ENCODE measurements at places on chromosomes 13 and 19.

- no peak for DNase-seq
These were observed 501.3 kb downstream of the EFNB2 start for GRCh38 chr13:106034201-106034600.

DNA sequence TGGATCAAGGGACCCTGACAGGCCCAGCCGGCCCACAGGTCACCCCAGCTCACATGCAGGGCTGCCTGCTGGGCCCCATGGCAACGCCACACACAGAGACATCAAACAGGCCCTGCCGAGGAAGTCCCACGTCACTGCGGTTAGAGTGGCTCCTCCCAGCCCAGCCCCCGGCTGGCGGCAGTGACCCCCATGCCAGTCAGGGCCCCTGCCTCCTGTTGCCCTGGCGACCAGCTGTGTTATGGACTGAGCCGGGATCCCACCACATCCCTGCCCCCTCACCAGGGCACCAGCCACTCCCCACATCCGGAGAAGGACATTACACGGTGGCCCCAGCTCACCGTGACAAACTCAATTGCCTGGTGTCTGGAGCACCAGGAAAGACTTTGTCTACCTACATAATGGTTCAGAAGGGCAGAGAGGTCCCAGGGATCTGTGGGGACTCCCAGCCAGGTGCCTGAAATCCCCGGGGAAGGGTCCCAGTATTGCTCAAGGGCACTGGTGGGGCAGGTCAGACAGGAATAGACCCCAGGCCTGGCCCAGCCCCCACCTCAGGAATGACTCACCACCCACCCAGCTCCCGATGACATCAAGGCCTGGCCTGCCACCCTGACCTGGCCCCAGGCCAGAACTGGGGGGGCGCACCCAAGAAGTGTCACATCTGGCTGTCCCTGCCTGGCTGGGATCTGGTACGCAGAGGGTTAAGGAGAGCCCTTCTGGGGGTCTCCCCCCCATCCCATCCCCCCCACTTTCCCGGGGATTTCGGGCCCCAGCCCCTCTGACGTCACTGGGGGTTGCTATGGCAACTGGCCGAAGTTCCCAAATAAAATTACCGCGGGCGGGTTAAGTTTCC lies 30.2 kb upstream of the NANOS3 start:
- DNase-seq: peak; percentile 94

DNA sequence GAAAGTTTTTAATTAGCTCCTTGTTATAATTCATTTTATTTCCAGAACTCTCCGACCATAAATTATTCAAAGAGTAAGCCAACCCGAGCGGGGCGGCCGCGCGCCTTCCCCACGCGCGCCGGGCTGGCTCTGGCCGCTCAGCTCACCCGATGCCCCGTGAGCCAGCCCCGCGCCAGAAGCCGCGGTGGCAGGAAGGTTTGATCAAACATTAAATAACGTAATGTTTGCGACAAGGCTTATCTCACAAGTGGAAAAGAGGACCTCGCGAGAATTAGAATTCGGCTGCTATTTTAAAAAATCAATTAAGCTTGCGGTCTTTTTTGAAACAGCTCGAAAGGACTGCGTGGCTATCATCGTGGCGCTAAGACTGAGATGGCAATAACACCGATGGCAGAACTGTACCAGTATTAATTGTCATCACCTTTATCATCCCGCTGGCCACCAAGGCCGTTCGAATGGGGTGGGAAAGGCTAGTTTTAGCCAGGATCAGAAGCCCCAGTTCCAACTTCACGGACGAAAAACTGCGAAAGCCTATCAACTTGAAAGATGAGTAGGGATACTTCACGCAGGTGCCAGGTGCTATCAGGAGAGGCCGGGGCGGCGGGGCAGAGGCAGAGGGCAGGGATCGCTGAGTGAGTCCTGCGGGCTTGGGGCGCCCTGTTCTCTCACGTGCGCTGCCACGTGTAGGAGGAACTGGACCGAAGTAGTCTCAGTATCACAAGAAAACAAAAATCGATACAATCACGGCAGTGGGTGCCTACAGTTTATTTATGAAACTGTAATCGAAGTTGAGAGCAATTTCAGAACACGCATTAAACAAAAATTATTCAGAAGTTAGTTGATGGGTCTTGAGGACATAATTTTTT lies 6.4 kb downstream of the POU4F1 start:
- DNase-seq: no peak

GRCh38 chr19:50567052-50567841 lies 988 bp downstream of the LRRC4B start:
- no peak for DNase-seq

DNA sequence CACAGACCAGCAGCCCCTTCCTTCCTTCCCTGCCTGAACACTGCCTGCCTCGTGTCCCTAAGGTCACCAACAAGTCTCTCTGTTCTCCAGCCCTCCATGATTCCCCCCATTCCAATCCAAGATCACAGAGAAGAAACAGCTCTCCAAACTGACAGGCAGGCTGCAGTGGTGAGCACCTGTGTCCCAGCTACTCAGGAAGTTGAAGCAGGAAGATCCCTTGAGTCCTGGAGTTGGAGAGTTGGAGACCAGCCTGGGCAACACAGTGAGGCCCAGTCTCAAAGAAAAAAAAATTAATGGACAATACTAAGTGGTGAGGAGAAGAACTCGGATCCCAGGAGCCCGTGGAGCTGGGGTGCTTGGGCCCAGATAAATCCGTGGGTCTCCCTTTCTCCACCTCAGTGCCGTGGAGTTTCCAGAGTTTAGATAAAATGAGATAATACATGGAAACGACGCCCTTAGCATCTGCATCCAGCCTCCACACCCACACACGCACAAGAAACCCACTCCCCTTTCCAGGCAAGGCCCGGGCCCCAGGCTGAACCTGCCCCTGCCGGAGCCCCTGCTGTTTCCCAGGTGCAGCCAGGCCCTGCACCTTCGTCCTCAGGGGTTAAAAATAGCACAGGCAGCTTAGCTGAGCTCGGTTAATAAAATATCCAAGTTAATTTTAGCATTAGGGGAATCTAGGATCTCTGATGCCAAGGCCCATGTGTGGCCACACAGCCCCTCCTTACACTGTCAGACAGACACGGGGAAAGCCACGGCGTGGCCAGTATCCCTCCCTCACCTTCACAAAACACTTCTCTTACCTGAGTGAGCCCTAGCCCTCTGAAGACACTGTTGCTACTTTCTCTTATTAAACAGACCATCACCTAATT lies 4.7 kb downstream of the RASA3 start:
- no peak for DNase-seq

GRCh38 chr13:110448230-110448629 lies 113.3 kb downstream of the RAB20 start:
- DNase-seq: no peak

- DNase-seq: no peak
These were observed 28.1 kb upstream of the GTF3A start for GRCh38 chr13:27396252-27396846.

DNA sequence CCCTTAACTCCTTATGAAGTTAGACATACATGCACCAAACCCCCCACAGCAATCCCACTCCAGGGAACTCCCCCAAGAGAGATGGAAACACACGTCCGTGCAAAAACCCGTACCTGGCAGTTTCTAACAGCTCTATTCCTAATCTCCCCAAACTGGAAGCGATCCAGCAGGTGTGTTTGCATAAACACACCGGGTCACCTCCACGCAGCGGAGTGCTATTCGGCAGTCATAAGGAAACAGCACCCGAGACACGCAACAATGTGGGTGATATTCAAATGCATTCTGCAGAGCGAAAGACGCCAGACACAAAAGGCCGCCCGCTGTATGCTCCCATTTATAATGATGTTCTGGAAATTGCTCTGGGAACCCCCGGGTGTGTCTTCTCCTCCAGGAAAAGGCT lies 6.8 kb upstream of the ZNRF4 start:
- DNase-seq: no peak

DNA sequence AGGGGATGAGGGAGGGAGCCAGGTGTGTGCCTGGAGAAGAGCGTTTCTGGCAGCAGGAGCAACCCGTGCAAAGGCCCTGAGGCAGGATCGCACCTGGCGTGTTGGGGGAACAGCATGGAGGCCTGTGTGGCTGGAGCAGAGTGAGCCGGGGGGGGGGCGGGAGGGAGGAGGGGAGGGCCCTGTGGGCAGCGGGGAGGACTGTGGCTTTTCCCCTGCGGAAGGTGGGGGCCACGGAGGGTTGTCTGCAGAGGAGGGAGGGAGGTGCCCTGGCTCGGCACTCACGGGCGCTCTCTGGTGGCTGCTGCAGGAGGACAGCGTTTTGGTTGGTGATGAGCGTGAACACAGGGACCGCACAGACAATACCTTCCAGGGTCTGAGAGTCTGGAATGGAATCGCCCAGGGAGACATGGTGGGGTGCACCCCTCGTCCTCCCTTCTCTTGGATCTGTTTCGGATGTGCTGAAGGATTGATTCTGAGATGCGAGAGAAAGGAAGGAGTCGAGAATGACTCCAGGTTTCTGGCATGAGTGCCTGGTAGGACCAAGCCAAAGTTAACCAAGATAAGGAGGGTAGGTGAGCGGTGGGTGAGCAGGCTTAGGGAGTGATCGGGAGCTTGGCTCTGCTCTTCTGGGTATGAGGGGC lies 6.5 kb downstream of the RAB11B start:
- peak; percentile 86 for DNase-seq

DNA sequence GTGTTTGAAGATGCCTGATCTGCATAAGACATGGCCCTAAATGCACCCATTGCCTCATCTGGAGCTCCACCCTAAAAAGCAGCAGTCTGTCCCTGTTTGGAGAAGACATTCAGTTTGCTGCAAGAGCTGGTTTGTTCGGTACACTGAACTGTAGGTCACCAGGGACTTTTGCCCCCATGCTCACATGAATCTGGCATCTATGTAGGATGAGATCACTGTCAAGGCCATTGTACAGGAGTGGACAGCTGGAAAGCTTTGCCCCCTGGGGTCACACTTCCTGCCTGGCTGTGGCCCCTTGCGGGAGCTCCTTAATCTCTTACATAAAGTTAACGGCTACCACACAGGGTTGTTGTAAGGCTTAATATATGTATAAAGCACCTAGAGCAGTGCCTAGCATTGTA lies 73.0 kb downstream of the IPO5 start:
- no peak for DNase-seq

- DNase-seq: no peak
These were observed 6.3 kb upstream of the DNAAF3 start for GRCh38 chr19:55172741-55173140.

DNA sequence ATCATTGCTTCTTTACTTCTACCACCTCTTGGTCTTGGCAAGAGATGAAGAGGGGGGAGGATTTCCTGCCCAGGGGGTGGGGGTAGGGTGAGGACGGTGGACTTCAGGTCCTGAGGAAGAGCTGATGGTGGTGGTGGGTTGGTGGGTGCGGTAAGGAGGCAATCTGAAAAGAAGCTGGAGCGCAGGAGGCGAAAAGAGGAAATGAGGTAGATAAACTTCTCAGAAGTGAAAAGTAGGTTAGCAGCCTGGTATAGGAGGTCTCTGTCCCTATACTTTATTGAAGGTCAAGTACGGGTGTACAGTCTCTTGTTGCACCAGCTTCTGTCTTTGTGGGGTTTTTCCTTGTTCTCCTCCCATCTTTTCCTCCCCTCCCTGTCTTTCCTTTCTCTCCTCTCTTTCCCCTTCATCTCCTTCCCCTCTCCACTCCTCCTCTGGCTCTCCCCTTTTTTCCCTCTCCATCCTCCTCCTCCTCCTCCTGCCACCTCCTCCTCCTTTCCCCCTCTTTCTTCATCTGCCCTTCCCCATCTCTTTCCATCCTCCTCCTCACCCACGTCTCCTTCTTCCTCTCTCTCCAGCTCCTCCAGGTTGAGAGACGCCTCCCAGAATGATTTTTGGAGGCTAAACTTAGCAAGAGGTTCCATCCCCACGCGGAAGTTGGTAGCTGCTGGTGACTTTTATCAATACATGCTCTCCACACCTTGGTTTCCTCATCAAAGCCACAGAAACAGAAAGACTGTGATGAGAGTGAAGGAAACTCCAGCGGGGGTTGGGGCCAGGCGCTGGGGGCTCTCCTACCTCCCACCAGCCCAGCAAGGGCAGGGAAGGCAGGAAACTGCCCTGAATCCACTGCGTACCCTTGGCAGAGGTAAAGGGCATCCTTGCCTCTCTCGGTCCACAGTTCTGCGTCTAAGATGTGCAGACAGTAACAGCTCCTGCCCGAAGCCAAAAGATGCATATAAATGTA lies 15.3 kb downstream of the TNFSF14 start:
- no peak for DNase-seq

DNA sequence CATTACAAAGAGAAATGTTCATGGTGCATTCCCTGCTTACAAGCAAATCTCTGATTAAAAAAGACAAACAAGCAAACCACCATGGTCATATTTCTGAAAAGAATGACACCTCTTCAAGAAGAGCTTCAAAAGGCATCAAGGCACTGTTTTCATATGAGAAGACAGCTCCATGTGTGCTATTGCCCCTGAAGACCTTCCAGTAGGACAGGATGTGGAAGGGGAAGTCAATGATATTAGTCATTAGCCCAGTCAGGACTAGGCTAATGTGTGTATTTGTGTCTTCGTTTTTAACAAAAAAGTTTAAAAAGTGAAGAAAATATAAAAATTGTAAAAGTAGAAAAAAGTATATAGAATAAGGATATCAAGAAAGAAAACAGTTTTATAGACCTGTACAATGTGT lies 534.7 kb upstream of the ARGLU1 start:
- no peak for DNase-seq

DNA sequence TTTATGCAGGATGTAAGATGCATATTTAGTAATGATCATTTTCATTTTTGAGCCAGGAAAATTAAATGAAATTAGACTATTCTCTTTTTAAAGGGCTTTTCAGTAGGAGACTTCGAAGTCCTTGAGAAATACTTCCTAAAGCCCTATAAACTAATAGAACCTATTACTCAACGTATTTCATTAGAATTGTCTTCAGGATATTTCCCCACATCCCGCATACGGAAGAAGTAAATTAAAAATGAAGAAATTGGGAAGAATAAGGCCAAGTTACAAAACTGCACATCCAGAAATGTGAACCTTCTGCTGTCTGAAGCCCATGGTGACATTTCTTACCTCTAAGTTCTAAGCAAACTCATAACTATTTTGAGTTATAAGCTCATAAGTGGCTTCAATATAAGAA lies 66.5 kb downstream of the RXFP2 start:
- DNase-seq: no peak

GRCh38 chr19:30799865-30800755 lies 427.9 kb downstream of the ZNF536 start:
- peak; percentile 46 for DNase-seq

GRCh38 chr13:109355166-109355565 lies 431.2 kb downstream of the IRS2 start:
- DNase-seq: no peak

GRCh38 chr19:43372462-43372861 lies 19.0 kb downstream of the CD177 start:
- DNase-seq: no peak

GRCh38 chr13:59038824-59039223 lies 1124.9 kb downstream of the DIAPH3 start:
- no peak for DNase-seq

Data from left cardiac atrium (tissue), 4 donors.